ENCODE measurements at places on chromosomes 3 and 15.

DNA sequence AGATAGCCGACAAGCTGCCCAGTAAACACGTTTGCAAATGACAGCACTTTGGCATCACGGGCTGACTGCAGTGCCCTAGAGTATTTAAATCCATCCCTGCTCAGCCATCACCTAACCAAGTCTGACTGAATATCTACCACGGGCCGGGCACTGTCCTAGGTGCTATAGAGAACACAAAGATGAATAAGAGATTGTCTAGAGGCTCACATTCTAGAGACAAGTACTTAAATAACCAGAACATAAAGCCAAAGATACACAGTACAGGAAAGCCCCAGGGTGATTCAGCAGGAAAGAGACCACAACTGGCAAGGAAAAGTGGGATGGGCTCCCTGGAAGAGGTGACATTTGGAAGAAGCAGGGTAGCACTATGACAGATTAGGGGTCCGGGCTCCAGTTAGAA is 103.5 kb downstream of the MYLK start:
- DNase-seq: no peak

- DNase-seq: no peak
Observed at GRCh38 chr3:128499724-128500275, 6.8 kb upstream of the GATA2 start.

DNA sequence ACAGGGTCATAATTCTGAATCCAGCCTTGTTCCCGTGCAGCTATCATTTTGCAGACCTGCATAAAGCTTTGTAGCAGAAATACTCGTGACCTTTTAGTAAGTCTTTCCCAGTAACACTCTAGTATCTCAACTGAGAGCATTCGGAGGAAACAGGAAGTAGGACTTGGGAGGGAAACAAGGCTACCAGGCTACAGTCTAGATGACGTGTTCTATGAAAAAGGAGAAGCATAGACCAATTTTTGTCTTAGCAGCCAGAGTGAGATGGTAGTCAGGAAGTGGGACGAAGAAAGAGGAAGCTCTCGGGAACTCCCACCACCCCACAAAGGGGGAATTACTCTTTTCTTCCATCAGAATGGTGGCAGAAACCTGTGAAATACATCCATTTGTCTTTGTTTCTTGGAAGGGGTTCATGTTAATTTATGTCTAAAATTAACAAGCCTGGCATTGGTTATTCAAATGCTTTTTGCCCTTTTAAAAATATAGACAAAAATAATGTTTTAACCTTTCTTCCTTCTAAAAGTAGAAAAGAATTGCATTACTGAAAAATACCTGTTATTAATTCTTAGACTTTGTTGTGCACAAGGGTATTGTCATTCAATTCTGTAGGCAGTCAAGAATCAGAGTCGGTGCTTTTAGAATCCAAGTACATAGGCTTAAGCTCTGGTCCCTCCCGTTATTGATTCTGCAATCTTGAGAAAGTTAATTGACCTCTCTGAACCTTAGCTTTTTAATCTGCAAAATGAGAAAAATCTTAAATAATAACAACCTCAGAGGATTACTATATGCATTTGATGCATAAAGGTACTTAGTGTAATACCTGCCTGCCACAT is 1.6 kb upstream of the SUCNR1 start:
- no peak for DNase-seq

- DNase-seq: no peak
Observed at GRCh38 chr3:39130026-39130425, 22.5 kb downstream of the TTC21A start.

DNA sequence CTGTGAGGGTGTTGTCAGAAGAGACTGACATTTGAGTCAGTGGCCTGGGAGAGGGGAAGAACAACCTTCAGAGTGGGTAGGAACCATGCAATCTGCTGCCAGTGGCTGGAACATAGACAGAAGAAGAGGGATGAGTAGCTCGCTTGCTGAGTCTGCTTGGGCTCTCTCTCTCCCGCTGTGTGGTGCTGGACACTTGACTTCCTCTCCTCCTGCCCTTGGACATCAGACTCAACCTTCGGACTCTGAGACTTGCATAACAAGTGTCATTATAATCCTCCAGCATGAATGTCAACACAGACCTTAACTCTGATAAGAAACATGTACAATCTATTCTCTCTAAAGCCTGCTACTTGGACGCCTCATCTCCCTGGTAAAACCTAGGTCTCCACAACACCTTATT is 5.9 kb upstream of the NMD3 start:
- no peak for DNase-seq

- no peak for DNase-seq
Observed at GRCh38 chr3:31455524-31455923, 77.2 kb upstream of the STT3B start.

DNA sequence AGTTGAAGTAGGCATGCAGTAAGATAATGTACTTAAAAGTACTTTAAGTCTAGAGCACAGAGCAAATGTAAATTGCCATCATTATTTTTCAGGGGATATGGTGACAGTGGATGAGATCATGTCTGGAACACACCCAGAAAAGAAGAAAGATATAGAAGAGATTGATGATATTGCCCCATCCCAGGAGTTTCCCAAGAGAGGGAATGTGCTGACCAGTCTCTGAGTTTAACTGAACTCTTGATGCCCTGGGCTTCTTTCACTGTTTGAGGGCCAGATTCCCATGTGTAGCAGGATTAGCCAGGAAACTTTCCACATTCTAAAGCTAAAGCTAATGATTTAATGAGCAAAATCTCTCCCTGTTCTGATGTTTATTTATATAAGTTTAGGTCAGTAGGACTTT is 366.8 kb upstream of the UMPS start:
- DNase-seq: no peak

DNA sequence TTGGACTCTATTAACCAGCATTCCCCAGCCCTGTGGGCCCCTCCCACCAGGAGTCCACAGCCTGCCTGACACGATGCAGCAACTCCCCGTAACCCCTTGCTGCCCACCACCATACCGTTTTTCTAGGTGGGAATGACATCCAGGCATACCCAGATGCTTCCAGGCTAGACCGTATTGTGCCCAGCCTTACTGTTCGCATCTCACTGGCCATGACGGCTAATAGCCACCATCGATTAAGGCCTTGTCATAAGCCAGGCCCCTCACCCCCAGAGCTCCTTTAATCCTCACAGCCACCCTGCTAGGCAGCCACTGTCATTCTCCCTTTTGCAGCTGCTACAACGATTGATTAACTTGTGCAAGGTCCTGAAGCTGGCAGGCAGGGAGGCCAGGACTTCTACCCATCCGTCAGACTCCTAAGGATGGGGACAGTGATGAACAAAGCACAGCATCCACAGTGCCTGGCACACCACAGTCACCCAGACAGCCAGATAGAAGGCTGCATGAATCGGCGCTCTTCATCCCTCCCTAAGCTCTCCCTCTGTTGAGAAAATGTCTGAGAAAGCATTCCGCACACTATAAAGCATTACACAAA is 60.0 kb upstream of the FLNB start:
- DNase-seq: no peak

DNA sequence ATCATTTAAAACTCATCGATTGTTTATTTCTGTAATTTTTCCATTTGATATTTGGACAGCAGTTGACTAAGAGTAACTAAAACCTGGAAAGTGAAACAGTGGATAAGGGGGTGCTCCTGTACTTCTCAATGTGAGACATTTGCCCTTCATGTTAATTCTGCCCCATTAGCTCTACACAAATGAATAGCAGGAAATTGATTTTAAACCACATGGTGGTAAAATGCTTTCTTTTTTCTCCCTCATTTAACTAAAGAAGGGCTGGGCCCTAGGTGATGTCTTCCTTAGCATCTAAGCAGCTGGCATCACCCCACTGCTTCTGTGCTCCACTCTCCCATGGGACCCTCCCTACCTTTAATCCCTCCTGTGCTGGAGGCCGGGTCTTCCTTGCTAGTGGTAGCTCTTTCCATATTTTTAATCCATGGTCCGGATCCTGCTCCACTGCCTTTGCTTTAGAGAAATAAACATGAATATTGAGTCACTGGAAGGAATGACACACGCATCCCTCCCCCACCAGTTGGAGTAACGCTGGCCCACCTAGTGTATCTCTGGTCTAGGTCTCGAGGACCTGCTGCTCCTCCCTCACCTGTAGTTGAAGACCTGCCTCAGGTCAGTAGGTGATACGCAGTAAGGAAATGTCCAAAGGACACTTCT is 30.2 kb upstream of the LAMP3 start:
- no peak for DNase-seq

GRCh38 chr3:32817558-32818228 is at the start of gene TRIM71:
Gene TRIM71, plus strand, starts transcription at chr3:32817997. Its CDS starts 84 bp downstream, at chr3:32818081.
- no peak for DNase-seq

DNA sequence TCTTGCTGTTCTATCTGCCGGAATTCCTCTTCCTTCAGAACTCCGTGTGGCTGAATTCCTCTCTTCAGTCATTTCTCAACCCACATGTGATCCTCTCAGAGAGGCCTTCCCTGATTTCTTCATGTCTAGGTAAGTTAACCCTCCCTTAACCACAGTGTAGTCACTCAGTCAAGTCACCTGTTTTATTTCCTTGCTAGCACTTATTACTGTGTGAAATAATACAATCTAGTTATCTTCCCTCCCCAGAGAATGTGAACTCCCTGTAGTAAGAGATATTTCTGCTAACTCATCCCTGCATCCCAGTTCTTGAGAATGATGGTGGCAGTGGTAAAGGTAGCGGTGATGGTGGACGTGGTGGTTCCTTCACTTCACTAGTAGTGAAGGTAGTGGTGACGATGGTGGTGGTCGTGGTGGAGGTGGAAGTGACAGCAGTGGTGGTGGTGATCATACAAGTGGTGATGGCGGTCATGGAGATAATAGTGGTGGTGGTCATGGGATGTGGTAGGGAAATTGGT is 33.3 kb downstream of the COL6A5 start:
- no peak for DNase-seq

GRCh38 chr3:39146611-39147591 is 6.5 kb downstream of the CSRNP1 start:
- peak; percentile 67 for DNase-seq

DNA sequence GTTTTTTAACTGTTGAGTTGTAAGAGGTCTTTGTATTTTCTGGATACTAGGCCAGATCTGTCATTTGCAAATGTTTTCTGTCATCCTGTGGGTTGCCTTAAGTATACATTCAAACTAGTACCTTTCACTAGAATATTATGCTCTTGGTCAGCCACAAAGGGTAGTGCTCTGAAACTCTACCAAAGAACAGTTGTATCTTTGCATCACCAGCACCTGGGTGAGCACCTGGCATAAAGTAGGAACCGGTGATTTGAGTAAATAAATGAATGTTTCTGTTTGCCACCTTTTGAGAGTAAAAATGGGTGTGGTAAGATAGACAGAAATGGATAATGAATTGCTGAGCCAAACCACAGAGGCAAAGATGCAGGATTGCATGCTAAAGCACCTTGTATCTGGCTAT is 98.7 kb downstream of the SLCO3A1 start:
- no peak for DNase-seq

DNA sequence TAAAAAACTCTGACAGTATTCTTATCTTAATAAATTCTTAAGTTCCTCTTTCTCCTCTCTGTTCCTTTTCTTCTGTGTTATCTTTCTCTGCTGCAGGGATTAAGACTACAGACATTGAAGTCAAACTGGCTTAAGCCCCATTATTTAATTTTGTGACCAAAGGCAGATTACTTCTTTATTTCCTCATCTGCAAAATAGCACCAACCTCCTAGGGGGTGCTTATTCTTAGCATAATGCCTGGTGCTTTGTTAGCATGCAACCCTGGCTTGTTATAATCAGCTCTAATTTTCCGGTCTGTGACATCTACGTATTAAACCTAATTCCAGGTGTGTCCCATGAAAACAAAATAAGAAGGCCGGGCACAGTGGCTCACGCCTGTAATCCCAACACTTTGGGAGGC is 23.8 kb downstream of the SEMA6D start:
- DNase-seq: no peak

DNA sequence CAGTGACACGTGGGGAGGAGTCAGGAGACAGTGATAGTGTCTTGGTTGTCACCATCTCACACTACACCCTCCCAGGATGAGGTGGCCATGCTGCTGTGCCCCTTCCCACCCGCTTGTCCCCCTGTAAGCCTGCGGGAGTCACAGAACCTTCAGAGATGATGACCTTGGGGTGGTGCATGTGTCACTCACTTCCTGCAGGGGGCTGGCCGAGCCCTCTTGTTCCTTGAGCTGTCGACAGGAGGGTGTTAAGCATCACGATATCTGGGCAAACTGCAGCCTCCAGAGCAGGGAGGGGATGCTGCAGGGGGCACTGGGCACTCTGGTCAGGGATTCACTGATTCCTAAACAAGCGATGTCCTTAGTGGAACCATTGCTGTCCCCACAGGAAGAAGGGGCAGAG is 27.7 kb downstream of the FAH start:
- no peak for DNase-seq

DNA sequence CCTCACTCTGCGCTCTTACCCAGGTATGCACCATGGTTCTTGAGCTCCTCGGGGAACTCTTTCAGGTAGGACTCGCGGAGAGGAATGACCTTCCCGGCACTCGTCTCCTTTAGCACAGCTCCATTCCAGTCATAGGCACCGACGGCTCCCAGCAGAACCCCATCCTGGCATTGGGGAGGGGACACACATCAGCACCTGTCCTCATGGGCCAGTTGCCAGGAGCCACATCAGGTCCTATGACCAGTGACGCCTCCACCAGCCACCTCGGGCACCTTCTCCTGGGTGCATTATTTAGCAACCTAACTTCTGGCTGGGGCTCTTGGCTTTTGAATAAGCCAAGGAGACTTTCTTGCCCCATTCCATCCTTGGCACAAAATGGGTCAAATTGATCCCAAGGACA is 61.9 kb downstream of the FEM1B start:
- no peak for DNase-seq

DNA sequence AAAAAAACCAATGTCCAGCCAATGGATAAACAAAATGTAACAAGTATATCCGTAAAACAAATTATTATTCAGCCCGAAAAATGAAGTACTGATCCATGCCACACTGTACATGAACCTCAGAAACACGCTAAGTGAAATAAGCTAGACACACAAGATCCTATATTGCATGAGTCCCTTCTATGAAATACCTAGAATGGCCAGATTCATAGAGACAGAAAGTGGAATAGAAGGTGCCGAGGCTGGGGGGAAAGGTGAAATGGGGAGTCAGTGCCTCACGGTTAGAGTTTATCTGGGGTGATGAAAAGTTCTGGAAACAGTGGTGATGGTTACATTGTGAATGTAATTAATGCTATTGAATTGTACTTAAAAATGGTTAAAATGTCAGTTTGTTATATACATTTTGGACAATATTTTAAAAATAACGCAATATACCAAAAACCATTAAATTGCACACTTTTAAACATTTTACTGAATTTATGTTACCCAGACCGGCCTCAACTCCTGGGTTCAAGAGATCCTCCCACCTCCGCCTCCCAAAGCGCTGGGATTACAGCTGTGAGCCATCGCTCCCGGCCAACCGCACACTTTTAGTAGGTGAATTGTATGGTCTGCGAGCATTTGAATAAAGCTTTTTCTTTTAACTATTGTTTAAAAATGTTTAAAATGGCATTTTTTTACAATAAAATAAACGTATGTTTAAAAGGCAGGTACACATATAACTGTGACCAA is 2.1 kb downstream of the RNF168 start:
- DNase-seq: no peak
